ENCODE measurements at places on chromosomes 7 and 10. TPM values are rescaled to one million over a fixed set of nuclear protein-coding genes. Genes with fewer than 3 reads are reported as not detected.

Gene CCL26
- polyA plus RNA-seq = 1.2 TPM

DNA sequence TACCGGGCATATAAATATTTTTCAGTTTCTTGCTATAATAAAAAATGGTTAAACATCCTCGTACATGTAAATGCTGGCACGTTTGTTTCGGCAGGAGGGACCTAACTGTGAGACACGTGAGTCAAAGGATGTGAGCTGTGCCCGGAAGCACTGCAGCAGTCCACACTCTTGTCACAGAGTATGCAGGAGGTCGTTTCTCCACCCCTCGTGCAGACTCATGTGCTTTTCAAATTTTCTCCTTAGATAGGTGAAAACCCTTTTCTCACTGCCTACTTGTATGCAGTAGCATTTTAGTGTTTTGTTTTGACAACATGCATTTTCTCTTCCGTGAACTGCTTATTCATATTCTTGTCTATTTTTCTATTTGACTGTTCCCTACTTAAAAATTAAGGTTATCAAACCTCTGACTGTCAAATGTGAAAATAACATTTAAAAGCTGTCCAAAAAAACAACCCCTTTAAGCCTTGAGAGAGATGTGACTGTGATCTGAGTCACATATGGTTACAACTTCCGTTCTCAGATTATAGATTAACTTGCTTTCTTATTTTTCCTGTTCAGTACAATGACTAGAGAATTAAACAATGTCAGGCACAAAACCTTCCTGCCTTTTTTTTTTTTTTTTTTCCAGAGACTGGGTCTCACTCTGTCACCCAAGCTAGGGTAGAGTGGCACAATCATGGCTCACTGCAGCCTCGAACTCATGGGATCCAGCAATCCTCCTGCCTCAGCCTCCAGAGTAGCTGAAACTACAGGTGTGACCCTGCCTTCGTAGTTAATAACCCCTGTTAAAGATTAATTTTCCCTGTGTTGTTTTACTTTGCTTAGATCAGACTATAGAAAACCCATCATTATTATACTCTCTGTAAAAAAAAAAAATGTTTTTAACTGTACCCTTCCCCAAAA is 45.1 kb downstream of the DPY19L1 start:
- DNase-seq = no peak

GRCh38 chr10:70834441-70835151 is 18.8 kb downstream of the SGPL1 start:
- DNase-seq = no peak

- no peak for DNase-seq
Measured at GRCh38 chr7:35819954-35820703, 19.3 kb downstream of the SEPTIN7 start.

GRCh38 chr7:73829505-73829904 is 1.3 kb upstream of the CLDN4 start:
- no peak for DNase-seq

DNA sequence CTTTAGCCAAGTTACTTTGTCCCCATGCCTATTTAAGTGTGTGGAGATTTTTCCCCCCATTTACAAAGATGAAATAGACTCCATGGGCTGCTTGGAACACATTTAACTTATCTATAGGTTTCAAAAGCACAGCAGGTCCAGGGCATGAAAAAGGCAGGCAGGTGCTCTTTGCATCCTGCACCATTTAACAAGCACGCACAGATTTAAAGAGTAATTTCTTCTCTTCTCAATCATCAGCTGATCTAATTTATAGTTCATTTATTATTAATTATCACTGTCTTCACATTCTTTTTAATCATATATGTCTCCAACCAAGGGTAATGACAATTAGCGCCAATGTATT is 156.8 kb downstream of the CACNA2D1 start:
- no peak for DNase-seq

GRCh38 chr10:69042417-69042816 is 45.5 kb upstream of the SRGN start:
- DNase-seq = no peak

DNA sequence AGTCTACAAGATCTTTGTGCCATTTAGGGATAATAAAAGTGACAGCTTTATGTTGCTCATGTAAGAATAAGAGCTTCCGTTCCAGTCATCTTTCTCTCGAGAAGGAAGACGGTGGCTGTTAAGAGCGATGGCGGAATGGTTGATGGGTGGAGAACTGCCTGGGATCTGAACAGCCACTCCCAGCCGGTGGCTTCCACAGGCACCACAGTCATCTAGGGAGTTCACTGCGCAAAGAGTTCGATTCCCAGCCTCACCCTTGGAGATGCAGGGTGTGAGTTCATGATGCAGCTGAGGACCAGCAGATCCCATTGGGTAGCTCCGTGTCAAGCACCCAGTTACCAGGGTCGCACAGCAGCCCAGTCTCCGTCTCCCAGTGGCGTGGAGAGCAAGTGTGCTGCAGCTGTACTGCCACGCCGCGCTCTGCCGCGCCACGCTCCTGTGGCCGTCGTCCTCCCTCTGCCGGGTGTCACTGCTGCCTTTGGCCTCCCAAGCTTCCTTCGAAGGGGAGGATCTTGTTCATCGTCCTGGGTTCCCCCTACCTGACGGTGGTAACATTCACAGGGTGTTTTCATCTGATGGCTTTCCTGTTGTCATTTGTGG is 7.8 kb downstream of the SUN1 start:
- no peak for DNase-seq

DNA sequence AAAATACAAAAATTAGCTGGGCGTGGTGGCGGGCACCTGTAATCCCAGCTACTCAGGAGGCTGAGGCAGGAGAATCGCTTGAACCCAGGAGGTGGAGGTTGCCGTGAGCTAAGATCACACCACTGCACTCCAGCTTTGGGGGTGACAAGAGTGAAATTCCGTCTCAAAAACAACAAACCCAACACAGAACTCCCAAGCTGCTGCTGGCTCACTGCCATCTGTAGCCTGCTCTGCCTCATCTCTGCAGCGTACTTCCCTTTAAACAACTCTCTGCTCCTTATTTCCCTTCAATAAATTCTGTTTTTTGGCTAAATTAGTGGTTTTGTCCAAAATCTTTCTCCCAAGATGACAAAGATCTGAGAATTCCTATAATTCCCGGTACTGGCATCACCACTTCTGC is 189.2 kb upstream of the GALNT17 start:
- no peak for DNase-seq

DNA sequence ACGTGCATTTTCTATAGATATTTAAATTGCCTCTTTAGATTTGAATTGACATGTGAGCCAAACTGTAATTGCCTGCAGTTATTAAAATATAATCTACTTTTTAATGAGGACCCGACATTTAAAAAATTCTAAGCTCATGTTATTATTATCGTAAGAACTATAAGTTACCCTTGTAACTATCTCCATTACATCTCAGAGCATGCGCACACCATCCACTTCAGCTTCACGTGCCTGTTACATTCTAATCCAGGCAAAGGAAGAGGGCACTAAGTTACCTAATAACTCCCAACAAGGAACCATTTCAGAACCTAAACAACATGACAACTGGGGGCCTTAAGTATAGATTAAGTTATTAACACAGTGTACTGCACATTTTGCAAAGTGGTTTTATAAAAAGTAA is 509.0 kb upstream of the DPP6 start:
- DNase-seq = no peak

DNA sequence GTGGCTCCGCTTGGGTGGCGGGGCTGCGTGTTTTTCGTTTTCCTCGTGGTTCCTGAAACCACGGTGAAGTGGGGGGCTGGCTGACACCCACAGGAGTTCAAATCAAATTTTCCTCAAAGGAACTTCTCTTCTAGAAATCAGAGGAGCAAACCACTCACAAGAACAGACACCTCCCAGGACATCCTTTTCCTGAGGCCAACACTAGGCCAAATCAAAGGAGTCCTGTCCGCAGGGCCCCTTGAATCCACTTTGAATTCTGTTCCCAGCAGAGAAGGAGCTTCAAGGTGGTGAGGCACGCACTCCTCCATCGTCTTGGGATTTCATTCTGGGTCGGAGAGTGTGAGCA is 29.9 kb upstream of the ZNF273 start:
- DNase-seq = no peak
